ENCODE measurements at places on chromosomes 6 and 20.

DNA sequence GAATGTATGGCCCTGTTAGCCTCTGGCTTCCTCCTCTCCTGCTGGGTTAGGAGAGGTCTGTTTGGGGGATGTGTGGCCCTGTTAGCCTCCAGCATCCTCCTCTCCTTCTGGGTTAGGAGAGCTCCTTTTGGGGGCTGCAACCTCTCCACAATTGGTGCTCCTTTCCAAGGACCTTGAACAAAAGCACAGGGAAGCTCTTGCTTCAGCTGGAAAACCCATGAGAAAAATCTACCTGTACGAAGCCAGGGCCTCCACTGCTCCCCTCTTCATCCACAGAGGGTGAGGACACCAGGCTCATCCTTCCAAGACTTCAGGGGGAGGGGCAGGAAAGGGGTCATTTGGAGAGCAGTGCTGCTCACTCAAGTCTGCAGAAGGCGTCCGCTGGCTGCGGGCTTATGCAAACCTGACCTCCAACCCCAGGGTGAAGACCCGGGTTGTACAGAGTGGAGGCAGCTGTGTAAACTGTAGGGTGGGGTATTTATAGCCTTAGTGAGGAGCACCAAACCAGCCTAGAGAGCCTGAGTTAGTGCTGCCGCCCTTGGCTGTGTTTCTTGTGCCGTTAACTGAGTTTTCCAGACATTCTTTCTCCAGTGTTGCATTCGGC, 62.1 kb downstream of the SLC24A3 start:
- no peak for DNase-seq

DNA sequence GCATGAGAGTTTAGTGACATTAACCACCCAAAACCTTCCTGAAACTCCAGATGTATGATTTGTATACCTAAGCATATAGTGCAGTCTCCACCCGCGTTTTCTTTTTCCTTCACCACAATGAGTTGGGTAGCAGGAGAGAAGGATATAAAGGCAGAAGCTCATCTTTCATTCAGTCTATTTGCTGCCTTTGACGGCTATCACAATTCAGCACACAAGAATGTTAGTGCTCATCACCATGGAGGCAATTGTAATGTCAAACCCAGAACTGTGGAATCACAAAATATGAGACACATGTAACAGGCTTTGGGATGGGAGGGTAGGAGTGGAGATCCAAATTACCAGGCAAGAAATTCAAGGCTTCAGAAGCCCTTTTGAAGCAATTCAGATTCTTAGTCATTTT, 17.6 kb downstream of the ZHX3 start:
- DNase-seq, result no peak

DNA sequence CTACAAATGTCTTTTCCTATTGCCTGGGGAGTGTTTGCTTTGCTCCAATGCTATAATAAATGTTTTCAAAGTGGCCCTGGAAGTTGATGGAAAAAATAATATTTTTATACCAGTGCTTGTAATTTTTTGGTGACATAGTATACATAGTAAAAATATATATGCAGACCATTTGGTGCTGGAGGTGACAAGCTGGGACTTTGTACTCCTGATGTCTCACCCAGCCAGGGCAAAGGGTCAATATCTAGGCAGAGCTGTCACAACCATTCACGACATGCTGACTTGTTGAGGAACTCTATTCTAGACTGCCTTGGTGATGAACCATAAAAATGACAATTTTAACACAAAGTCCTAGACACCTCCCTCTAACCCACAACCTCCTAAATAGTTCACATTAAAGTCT, 203.0 kb downstream of the PLCB1 start:
- no peak for DNase-seq

GRCh38 chr20:40863355-40863919, 165.2 kb upstream of the TOP1 start:
- no peak for DNase-seq

DNA sequence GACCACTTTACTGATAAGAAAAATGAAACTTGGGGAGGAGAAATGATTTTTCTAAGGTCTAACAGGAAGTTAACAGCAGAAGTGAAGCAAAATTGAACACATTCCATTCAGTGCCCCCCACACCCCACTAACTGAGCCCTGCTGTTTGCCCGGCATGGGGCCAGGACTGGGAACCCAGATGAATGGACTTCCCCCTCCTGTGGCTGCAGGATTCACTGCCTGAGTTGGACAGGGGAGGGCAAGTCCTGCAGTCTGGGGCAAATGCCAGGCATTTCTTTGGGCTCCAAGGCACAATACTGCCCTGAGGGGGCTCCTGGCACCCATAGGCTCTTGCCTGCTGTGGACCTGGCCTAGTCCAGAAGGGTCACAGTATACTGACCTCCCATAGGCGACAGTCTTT, 28.3 kb downstream of the FYN start:
- DNase-seq, result no peak

- no peak for DNase-seq
Observed at GRCh38 chr6:75393806-75394205, 99.8 kb downstream of the FILIP1 start.

GRCh38 chr6:79436241-79436640, 101.0 kb downstream of the LCA5 start:
- DNase-seq, result no peak

DNA sequence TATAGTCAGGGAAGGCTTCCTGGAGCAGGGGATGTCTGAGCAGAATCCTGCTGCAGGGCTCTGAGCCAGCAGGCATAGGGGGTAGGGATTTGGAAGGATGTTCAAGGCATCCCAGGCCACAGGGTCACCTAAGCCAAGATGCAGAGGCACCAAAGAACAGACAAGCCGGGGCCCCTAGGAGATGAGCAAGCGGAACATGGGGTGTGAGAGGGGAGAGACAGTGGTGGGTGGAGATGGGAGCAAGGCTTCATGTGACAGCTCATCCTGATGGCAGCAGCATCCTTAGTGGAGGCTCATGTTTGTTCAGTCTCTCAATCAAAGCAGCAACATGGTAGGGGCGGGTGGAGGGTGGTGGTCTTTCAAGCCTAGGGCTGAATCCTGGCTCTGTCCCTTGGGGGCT, 29.8 kb upstream of the TCP11 start:
- no peak for DNase-seq

GRCh38 chr6:161394437-161394836, 120.6 kb upstream of the AGPAT4 start:
- DNase-seq, result no peak

DNA sequence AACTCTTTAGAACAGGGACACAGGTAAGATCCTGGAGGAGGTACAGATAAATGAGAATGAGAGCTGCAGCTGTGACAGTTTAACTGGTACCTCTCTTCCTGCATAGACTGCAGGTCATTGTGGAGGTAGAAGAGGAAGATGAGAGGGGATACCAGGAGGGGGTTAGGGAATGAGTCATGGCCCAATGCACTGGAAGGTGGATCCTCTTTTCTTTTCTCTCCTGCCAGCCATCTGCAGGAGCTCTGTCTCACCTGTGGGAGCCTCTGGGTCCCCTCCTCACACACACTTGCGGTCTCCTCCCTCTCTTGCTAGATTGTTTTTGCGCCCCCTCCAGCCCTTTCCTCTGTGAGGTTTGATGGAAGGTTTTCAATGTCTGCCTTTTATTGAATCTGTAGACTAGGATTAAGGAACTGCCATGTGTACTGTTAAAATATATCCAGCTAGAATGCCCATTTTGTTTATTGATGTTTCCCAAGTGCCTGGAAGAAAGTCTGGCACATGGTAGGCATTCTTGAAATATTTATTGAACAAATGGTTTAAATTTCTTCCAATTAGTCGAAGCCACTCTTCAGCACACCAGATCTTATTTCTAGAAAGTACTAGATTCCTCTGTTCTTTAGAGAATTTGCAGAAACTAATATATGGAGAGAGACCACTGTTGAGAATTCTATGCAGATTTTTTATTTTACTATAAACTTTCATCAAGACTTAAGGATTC, 13.0 kb downstream of the C6orf163 start:
- no peak for DNase-seq

DNA sequence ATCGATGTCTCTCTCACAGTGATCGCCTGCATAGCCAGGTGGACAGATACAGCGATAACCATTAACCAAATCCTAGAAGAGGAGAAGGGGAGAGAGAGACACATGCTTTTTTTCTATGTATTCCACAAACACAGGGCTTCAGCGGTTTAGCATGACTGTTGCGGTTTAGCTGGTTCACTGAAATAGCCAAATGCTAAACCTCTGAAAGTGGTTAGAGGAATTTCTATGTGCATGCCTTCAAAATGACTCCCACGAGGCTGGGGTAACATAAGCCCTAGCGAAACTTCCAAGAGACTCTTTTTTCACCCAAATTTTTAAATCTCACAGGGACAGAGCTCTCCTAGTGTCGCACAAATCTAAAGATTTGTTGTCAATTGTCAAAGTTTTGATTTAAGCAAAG, 25.1 kb downstream of the JAG1 start:
- DNase-seq, result no peak

DNA sequence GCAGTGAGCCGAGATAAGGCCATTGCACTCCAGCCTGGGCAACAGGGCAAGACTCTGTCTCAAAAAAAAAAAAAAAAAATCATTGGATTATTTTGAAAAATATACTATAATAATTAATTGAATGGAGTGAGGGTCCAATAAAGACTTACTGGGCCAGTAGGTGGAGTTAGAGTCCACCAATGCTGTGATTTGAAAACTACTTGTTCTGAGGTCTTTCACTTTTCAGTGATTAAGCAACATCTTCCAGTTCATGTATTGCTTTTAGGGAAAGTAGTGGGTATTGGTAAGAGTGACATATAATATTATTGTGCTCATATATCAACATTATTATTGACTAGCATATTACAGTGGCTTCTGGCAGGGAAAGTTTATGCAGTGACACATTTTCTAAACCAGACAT, 530.3 kb downstream of the KHDRBS2 start:
- no peak for DNase-seq

GRCh38 chr20:55390791-55391190, 614.5 kb downstream of the CBLN4 start:
- DNase-seq, result no peak

- DNase-seq, result no peak
Observed at GRCh38 chr20:36672991-36673390, 27.0 kb upstream of the SLA2 start.

GRCh38 chr20:53098621-53099020, 126.5 kb downstream of the TSHZ2 start:
- DNase-seq, result no peak

GRCh38 chr6:108434222-108434621, 126.5 kb upstream of the FOXO3 start:
- DNase-seq, result no peak

DNA sequence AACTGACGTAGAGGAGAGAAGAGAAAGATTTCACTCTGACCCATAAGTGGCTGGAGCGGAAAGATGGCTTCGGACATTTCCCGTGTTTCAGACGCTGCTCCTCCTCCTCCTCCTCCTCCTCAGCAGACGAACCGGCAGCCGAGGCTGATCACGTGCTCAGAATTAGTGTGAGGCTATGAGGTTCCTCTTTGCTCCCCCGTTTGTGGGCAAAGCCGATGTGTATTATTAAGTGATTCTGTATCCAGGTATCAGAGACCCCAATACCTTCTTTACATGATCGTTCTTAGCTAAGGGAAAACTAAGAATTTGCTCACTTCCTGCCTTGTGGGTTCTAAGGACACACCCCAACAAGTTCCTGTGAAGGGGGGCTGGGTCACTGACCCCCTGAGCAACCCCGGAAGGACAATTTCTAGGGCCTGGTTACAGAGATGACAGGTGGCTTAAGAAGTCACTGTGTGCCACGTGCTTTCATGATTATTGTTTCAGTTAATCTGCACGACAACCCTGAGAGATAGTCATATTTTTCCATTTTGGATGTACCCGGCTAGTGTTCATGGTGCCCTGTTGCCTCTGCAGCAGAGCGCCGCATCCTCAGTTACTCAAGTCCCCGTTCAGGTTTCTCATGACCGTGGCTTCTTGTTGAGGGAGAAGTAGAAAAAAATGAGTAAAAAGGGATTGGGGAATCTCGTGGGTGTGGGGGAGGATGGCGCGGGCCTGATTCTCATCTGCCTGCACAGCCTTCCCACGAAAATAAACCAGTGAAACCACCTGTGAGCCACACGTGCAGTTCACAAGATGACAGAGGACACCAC, 671.8 kb downstream of the QKI start:
- no peak for DNase-seq

- DNase-seq, result no peak
Observed at GRCh38 chr6:81831274-81831673, 78.8 kb upstream of the TENT5A start.

DNA sequence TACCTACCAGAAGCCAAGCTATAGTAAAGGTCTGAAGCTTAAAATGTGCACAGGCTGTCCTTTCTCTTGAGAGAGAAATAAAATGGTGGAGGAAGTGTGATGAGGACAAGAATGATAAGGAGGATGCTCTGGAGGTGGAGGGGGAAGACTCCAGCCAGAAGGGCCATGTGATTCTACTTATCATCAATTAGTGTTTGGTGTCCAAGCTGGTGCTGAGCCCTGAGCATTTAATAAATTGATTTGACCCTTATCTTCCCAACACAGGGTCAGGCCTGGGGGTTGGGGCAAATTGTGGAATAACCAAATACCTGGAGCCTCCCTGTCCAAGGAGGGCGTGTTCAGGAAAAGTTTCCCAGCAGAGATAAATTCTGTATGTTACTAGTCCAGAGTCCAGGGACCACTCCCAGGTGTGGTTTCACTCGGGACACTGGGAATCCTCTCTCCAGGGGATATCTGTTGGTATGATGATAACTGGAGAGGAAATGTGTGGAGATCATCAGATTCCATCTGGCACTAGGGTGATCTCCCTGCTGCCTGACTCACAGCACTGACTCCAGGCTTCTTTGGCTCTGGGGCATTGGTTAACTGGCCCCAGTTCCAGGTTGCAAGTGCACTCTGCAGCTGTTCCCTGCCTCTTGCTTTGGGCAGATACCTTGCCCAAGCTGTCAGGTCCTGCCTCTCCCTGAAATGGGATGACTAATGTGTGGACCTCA, 3.8 kb upstream of the MYBL2 start:
- DNase-seq, result no peak

DNA sequence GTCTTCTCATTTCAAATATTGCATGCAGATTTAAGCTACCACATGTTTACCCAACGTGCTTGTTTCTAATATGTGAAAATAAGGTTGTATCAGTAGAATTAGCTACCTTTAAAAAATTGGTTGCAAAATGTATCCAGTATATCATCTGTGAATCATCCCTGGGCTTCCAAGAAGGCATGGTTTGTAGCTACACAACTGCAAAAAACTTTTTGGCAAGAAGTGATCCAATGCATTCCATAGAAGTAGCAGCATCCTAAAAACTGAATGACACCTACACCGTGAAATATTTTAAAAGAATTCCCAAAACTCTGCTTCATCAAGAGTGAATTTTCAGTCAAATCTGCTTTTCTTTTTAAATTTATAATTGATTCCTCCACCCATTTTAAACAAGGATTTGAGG, 89.1 kb downstream of the AIG1 start:
- no peak for DNase-seq

- no peak for DNase-seq
Observed at GRCh38 chr6:30568245-30568644, 3.0 kb upstream of the ABCF1 start.

- no peak for DNase-seq
Observed at GRCh38 chr6:29764422-29765196, 41.4 kb downstream of the HLA-F start.

Data from HFF-Myc (cell line).